ENCODE measurements at places on chromosomes 5 and 9.
A peak's percentile ranks its signal among the peaks of the same experiment; 100 is the strongest.

DNA sequence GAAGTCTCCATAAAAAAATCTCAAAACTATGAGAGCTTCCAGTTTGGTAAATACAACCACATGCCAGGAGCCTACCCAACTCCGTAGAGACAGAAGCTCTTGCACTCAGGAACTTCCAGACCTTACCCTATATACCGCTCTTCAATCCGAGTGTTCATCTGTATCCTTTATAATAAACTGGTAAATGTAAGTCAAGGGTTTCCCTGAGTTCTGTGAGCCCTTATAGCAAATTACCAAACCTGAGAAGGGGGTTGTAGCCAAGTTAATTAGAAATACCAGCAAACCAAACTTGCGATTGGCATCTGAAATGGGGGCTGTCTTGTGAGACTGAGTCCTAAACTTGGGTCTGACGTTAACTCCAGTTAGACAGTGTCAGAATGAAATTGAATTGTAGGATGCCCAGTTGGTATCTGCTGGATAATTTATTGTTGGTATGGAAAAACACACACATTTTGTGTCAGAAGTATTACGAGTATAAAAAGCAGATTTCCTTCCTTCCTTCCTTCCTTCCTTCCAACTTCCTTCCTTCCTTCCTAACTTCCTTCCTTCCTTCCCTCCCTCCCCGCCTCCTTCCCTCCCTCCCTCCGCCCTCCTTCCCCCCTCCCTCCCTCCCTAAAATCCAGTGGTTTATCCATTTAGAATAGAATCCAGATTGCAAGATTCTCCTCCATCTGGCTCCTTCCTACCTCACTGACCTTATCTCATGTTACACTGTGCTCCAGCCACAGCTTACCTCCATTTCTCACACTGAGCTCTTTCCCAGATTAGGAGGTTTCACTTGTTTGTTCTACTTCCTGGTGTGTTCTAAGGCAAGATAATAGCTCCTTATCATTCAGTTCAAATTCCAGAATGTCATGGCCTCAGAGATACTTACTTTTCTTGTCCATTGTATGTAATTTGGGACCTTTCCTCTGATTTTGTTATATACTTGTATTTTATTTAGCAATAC lies 196.7 kb downstream of the WDR70 start:
- DNase-seq = no peak

GRCh38 chr5:177542816-177543465 lies 11.4 kb downstream of the FAM193B start:
- no peak for DNase-seq

- no peak for DNase-seq
Measured at GRCh38 chr5:163867738-163868137, 362.3 kb downstream of the MAT2B start.

GRCh38 chr5:7078901-7079300 lies 317.0 kb upstream of the ADCY2 start:
- DNase-seq = no peak

DNA sequence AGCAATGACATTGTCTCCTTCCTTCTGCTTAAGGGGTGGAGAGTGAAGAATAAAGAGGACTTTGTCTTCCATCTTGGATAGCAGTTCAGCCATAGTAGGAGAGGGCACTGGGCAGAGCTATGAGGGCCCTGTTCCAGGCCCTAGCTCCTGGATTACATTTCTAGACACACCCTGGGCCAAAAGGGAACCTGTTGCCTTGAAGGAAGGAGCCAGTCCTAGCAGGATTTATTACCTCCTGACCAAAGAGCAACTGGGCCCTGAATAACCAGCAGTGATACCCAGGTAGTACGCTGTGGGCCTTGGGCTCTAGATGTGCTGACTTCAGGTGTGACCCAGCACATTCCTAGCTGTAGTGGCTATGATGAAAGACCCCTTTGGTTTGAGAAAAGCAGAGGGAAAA lies 95.8 kb downstream of the RMI1 start:
- no peak for DNase-seq

GRCh38 chr9:95607507-95607906 lies 90.7 kb upstream of the PTCH1 start:
- DNase-seq = no peak

- DNase-seq = no peak
Measured at GRCh38 chr9:21852754-21853153, 50.3 kb downstream of the MTAP start.

DNA sequence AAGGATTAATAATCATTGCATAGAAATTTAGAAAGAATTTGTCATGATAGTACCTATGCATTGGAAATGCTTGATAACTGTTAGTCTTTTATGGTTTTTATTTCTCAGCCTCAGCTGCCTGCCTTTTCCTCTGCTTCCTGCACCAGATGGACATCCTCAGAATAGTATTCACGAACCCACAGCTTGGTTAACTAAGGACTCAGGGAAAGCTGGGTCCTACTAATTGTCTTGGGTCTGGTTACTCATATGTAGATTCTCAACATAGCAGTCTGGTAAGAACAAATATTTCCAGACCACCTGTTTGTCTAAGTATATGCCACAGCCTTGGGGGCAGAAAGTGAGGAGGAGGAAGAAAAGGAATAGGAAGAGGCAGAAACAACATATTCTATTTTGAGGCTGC lies 464.5 kb upstream of the SMARCA2 start:
- no peak for DNase-seq

- no peak for DNase-seq
Measured at GRCh38 chr9:29691758-29692407, 2118.6 kb upstream of the C9orf72 start.

GRCh38 chr5:10140195-10140973 lies 109.3 kb downstream of the ATPSCKMT start:
- peak; percentile 22 for DNase-seq

GRCh38 chr5:162824360-162824759 lies 613.0 kb upstream of the CCNG1 start:
- DNase-seq = no peak

DNA sequence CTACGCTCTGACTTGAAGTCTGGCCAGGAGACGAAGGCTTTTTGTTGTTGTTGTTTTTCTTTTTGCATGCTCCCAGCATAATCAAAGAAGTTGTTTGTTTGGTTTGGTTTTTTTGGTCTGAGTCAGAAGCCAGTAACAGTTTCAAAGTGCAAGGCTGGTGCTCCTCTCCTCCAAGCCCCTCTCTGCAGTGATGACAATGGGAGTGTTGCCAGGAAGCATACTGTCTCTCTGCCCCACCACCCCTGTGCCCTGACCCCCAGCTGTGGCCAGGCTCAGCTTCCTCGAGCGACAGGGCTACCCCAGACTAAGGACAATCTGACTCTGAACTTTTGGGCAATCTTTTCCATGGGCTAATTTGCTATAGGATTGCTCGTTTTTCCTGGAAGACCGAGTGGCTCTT lies 173.8 kb upstream of the PITX1 start:
- DNase-seq = no peak

GRCh38 chr5:53360811-53361210 lies 119.6 kb upstream of the FST start:
- DNase-seq = peak; percentile 42

DNA sequence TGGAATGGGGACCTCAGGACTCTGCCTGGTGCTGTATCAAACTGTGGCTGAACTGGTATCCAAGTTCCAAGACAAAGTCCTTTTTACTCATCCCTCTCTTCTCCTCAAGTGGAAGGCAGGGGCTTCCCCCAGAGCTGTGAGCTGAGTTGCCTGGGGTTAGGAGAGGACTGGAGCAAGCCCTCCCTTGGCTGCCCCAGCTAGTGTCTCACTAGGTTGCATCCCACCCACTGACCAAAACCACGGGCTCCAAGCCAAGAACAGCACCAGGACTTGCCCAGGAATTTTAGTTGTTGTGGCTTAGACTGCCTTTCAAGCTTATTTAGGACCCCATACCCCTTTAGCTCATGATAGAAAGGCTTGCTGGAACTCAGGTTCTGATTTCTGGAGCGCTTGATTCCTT lies 158.7 kb upstream of the TNC start:
- DNase-seq = no peak

GRCh38 chr5:102762095-102762534 lies 7.0 kb downstream of the PAM start:
- DNase-seq = peak; percentile 36

Data from AG08396 (cell line).